ENCODE measurements at places on chromosomes 12 and 14.

DNA sequence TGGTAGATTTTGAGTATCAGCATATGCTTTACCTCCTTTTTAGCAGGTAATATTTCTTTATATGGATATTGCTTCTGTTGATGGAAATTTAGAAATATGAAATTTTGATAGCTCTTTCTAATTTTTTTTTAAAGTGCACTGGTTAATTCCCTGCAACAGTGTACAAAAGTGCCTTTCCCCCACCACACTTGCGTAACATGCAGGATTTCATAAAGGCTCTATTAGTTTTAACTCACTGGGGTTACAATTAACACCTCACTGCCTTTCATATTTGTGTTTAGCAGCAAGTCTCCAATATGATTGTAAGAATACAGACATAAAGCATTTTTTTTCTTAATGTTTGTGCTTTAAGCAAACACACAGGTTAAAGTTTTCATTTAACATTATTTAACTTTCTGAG is 25.6 kb downstream of the MNAT1 start:
- DNase-seq, result no peak

DNA sequence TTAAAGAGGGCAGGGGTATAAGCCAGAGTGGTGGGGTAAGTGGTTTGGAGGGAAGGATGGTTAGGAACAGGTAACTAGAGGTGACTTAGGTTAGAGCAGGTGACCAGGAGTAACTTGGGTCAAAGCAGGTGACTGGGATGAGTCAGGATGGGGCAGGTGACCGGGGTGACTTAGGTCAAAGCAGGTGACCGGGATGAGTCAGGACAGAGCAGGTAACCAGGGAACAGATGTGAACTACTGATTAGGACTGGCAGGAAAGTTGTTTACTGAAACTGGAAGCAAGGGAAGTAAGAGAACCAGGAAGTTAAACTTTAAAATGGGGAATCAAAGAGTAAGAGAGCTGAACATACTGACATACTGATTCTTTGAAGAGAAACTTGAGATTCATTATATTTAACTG is 57.4 kb downstream of the FSCB start:
- DNase-seq, result no peak

- no peak for DNase-seq
These were observed 103.7 kb downstream of the BCL11B start for GRCh38 chr14:99168330-99168729.

- no peak for DNase-seq
These were observed 5.5 kb upstream of the TMEM132D start for GRCh38 chr12:129909051-129910020.

GRCh38 chr12:40034712-40035111 is 71.2 kb downstream of the SLC2A13 start:
- no peak for DNase-seq

DNA sequence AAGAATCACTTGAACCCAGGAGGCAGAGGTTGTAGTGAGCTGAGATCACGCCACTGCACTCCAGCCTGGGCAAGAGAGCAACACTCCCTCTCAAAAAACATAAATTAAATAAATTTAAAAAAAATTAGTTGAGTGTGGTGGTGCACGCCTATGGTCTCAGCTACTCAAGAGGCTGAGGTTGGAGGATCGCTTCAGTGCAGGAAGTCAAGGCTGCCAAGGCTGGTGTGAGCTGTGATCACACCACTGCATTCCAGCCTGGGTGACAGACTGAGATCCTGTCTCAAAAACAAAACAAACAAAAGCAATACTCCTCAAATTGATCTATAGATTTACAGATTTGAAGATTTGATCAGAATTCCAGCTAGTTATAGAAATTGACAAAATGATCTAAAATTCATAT is 92.7 kb upstream of the RESF1 start:
- no peak for DNase-seq

- DNase-seq, result peak; percentile 14
These were observed 5.4 kb downstream of the NOS1 start for GRCh38 chr12:117356048-117356447.

GRCh38 chr14:67186172-67186768 is 3.0 kb upstream of the GARIN2 start:
- no peak for DNase-seq

DNA sequence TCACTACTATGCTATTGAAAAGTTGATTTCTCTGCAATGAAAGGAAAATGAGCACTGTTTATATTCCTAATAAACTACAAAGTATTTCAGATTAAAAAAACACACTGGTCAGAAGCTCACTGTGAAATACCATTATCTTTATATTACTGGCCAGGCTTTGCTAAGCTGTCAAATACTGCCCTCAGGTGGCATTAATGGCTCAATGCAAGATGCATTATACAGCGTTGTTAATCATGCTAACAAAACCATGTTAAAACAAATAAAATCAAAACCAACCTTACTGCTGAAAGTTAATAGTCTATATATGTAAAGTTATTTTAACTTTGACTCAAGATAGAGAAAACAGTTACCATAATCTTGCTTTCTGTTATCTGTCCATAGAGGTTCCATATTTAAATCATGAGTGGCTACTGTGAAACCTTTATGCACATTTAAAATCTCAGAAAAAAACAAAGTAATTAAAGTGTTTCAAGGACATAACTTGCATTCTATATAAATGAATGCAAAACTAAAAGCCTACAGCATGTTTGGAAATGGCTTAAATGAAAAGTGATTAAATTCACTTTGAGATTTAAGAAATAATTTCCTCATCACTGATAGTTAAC is 121.7 kb downstream of the RALGAPA1 start:
- peak; percentile 48 for DNase-seq

DNA sequence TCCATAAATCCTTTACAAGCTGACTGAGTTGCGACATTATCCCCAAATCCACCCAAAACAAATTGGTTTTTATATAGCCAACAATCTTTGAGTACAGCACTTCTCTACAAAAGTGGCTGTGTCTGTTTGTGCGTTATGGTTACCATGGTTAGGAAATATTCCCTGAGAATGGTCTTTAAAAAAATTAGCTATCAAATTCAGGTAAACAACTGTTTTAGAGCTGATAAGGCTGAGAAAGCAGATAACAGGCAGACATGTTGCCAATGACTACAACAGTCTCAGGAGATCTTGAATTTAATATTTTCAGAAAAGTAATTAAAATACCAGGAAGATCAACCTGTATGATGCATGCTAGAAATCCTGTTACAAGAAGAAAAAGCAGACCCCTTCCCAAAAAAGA is 248.0 kb downstream of the RASSF9 start:
- no peak for DNase-seq

- peak; percentile 40 for DNase-seq
These were observed 175.9 kb upstream of the KITLG start for GRCh38 chr12:88756153-88756552.

GRCh38 chr12:69688021-69688420 is 11.1 kb downstream of the BEST3 start:
- DNase-seq, result peak; percentile 61

- DNase-seq, result no peak
These were observed 52.1 kb downstream of the IRF2BPL start for GRCh38 chr14:76976240-76977005.

DNA sequence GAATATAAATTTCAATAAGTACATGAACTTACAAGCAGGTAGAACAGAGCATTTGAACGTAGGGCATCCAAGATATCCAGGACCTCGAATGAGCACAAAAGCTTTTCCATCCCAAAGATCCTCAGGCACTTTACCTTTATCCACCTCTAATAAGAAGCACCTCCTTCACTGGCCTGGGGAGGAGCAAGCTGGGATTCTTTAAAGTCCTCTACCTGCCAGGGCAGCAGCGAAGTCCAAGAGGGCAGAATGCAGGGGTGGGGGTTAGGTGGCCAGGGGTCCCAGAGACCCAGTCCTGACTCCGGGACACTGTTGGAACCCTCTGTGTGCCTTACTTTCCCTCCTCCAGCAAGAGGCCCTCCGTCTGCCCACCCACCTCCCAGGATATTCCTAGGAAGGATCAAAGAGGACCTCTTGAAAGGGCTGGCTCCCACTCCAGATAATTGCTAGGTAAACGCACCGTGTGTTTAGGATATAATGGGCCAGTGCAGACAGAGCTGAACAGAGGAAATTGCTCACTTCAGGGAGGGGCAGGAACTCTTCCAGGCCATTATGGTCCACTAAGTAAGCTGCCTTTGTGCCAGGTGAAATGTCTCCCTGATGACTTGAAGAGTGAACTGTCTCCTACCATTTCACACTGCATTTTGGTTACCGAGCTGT is 68.1 kb downstream of the TTC9 start:
- no peak for DNase-seq

DNA sequence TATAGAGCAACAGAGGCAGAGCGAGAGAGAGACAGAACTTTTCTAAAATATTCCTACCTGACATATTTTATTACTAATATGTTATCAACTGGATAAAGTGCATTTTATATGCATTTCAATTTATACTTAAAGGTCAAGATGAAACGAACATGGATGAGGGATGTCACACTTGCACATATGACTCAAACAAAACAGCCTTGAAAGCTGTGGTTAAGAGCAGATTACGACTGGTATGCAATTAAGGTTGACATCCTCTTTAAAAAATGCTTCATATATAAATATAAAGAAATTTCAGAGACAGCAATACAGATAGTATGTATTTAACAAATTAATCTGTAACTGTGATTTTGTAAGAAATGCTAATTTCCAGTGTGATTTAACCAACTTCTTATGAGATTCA is 52.5 kb downstream of the LMO3 start:
- no peak for DNase-seq

GRCh38 chr12:67748743-67749040 is 100.1 kb downstream of the DYRK2 start:
- DNase-seq, result peak; percentile 17

DNA sequence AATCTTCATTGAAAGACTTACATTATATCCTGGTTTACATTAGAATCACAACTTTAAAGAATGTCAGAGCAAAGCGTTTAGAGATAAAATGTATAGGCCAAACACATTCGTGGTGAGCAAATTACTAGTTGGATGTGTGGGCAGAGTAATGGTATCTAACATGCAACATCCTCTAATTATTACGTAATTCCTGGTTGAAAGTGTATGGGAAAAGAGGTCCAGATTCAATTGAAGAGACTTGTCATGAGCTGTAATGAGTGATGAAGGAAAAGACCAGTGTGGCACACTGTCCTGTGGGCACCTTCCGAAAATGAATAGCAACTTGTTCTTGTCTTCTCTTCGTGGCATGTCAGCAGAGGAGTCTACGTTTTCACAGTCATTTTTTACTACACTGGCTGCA is 192.8 kb downstream of the LRIG3 start:
- DNase-seq, result peak; percentile 23

DNA sequence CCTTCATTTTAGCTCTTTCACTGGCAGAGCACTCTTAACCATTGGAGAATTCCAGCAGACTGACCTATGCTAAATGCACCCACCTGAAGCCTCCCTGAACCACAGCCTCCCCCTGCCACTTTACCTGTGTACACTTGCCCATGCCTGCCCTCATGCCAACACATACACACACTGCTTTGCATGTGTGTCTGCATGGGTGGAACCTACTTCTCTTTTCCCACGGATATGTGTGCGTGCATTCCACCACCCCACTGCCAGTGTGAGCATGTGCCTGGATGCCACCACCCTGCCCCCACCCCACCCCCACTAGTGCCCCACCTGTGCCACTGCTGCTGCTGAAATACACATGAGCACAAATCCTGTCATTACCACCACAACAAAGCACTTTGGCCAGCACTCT is 49.5 kb upstream of the EEA1 start:
- no peak for DNase-seq

- DNase-seq, result peak; percentile 26
These were observed 46.5 kb downstream of the SPATS2 start for GRCh38 chr12:49413796-49414195.

GRCh38 chr14:50037852-50038251 is 78.5 kb downstream of the VCPKMT start:
- DNase-seq, result no peak

DNA sequence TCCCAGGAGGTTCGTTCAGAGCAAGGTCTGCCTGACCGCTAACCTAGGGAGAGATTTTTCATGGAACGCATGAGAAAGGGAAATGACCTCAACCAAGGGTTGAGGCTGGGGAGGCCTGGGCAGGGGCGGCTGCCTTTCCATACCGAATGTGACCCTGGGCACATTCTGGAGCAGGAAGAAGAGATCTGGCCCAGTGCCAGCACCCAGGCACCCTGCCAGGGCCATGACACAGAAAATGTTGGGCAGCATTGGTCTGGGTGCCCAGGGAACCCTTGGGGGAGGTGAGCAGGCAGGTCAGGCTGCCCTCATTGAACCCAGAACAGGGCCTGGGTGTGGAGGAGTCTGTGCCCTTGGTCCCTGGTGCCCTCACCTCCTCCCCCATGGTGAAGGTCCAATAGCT is 106.8 kb downstream of the CALM1 start:
- DNase-seq, result no peak

- peak; percentile 77 for DNase-seq
These were observed 759 bp downstream of the NFYB start for GRCh38 chr12:104137001-104137901.

DNA sequence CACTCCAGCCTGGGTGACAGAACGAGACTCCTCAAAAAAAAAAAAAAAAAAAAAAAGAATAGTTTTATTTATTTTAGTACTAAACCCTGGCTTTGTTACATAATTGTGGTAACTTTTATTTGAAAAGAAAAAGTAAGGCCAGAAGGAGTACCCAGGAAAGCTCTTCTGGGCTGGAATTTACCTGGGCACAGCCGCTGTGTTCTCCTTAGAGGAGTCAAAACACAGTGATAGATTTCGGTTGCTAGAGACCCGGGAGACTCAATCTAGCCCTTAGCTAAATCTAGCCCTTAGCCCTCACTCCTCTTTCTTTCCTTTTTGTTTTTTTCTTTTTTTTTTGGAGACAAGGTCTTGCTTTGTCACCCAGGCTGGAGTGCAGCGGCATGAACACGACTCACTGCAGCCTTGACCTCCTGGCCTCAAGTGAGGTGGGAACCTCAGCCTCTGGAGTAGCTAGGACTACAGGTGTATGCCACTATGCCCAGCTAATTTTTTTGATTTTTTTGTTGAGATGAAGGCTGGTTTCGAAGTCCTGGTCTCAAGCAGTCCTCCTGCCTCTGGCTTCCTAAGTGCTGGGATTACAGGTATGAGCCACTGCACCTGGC is 49.7 kb downstream of the SYNE2 start:
- DNase-seq, result no peak

- no peak for DNase-seq
These were observed 614.9 kb downstream of the SLC16A7 start for GRCh38 chr12:60210756-60211155.

DNA sequence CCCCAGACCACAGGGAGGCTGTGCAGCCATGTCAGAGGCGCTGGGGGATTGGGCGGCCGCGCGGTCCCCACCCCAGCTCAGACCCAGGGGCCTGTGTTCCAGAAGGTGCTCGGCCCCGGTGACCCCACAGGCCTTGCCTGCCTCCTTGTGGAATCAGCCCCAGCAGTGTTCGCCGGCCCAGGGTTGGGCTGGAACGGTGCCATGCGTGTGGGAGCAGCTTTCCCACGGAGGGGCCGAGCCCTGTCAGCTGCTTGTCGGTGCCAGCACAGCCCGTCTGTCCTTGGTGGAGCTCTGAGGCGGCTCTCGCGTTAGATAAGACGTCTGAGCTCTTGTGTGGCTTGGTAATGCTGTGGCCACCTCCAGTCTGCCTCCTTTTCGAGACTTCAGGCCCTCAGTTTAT is 8.5 kb downstream of the ZFYVE21 start:
- no peak for DNase-seq

DNA sequence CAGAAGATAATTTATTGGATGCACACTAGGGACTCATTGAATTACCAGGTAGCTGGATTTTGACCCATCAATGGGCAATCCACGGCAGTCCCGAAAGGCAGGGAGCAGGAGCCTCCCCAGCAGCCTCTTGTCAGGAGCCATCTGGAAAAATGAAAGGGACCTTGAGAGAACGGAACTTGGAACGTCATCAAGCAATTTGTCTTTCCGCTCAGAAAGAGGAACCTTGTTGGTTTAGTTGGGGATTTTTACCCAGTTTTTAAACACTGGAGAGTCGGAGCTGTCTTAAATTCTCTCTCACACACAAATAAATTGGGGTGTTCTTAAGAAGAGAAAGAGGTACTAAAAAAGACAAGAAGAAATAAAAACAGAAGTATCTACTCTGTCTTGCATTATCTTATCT is 1351.7 kb upstream of the TMEM132C start:
- DNase-seq, result no peak

Measured in EL (cell line).